Spleen (tissue), 13 donors: ENCODE measurements at places on chromosomes 7 and 10. TPM values are rescaled to one million over a fixed set of nuclear protein-coding genes. Genes with fewer than 3 reads are reported as not detected.

Gene CRYGN
- total RNA-seq = 0.17 TPM

Gene ZDHHC6
- total RNA-seq = 28.0 TPM

DNA sequence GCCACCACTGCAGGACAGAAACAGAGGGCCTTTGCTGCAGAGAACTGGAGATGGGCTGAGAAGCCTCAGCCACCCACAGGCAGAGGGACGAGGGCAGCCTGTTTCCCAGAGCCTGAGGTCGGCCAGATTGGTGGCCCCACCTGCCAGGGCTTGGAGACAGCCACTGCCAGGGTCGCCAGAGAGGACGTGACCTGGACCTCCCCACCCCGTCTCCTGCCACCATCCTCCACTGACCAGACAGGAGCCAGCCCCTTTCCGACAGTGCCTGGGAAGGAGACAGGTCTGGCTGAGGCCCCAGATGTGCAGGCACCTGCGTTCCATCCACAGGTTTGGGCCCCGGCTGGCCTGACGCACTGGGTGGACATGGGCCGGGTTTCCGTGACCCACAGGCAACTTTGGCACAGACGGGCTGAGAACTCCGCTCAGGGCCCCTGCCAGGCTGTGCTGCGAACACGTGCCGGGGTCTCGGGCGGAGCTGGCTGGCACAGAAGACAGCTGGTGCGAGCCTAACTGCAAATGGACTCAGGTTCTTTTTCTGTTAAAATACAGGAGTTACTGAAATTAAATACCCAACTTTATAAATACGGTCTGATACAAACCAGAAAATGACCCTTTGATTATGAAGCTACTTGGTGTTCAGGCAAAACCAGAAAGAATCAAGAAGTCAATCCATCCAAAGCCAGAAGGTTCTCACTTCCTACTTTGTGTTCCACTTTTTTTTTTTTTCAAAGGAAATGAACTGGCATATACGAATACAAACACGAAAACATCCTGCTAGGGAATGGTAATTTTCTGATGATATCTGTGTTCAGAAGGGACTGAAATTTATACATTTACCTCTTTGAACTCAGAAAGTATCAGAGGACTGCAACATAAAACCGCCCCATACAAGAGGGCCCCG is 6.9 kb downstream of the COX19 start:
- no peak for DNase-seq

GRCh38 chr7:99990460-99990852 is 14.6 kb upstream of the AZGP1 start:
- peak; percentile 44 for DNase-seq

Gene ADGRA1
- total RNA-seq = not detected

DNA sequence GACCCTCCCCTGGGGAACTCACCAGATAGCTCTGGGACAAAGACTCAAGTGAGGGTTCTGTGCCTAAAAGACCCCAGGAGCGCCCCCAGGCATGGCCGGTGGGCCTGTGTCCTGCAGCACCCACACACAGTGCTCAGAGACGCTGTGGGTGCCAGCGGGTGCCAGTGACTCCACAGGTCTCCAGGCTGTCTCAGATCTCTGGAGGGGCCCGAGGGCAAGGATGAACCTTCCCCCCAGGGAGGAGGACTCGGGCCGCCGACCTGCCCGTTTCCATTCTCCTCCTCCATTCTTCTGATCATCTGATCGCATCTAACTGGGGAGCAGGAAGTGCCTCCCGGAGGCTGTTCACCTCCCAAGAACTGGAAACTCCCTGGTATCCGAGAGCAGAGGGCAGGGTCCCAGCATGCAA is 980 bp downstream of the ADAM8 start:
- no peak for DNase-seq

- DNase-seq = peak; percentile 54
Observed at GRCh38 chr7:30920584-30921539, 9.2 kb downstream of the AQP1 start.

DNA sequence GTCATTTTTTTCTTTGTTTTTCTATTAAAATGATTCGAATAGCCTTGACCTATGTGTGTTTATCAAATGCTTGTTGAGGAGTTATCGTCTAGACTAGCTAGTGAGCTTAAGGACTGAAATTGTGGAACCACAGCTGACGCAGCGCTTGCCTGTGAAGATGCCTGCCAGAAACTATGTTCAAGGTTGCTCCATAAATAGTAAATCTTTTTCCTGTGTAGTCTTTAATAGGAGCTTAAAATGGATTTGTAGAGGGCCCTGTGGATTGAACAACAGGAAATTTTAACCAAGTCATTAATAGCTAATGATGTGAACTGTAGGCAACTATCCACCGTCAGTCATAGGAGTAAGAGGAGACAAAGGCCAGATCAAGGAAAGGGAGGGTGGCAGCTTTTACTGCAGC is 145.1 kb downstream of the GNAI1 start:
- DNase-seq = no peak

- no peak for DNase-seq
Observed at GRCh38 chr10:92003258-92003657, 79.7 kb downstream of the BTAF1 start.

GRCh38 chr7:87543623-87544022 is 57.1 kb downstream of the ABCB1 start:
- no peak for DNase-seq

Gene SPDYE9
- not detected for total RNA-seq

Gene AQP1
- total RNA-seq = 25.9 TPM

DNA sequence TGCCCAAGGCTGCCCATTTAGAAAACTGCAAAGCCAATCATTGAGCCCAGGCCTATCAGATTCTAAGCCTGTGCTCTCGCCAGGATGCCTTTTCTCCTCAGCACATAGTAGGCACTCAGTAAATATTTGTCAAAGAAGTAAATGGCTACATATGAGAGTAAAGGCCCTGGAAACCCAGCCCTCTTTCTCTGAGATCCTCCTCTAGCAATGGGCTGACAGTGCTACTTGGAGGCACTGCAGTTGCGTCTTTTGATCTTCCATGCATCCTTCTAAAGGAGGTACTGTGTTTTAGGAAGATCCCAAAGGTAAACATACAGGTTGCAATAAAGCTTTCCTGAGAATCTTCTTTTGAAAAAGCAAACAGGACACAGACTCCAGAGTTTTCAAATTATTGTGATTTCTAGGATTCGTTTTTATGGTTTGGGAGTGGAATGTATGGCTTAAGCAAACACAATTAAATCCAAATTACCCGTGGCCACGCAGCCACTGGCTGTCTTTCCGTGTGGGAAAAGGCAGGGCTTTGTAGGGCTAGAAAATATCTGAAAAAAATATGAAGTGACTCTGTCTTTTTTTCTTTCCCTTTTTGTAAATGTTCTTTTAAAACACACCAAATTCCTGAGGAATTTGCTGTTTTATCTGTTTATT is 151.3 kb upstream of the BMPER start:
- no peak for DNase-seq

DNA sequence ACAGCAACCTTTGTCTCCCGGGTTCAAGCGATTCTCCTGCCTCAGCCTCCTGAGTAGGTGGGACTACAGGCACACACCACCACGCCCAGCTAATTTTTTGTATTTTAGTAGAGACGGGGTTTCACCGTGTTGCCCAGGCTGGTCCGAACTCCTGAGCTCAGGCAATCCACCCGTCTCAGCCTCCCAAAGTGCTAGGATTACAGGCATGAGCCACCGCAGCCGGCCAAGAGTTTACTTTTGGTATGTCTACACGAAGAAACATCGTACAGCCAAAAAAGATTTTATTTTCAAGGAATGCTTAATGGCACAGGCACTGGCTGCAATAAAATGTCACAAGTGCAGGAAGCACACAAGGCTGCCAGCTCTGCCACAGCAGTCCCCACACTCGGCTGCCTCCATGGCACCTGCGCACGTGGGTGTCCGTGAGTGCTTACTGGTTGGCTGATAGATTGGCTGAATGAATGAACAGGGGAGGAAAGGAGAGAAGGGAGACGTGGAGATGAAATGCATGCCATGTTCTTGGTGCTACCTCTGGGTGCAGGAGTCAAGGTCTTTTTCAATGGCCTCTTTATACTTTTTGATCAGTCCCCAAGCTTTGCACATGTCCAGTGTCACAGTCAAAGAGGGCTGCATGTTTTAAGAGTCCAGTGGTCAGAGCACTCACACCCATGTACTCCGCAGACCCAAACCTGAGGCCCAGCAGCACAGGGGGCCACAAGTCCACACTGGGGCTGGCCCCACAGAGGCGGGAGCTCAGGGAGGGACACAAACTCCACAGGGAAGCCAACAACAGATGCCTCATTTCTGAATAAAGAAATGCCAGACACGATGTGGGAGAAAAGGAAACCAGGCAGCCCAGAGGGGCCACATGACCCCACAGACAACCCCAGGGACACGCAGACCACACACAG is 198.2 kb downstream of the MAD1L1 start:
- peak; percentile 63 for DNase-seq

- DNase-seq = no peak
Observed at GRCh38 chr10:72140850-72141249, 52.5 kb upstream of the SPOCK2 start.

DNA sequence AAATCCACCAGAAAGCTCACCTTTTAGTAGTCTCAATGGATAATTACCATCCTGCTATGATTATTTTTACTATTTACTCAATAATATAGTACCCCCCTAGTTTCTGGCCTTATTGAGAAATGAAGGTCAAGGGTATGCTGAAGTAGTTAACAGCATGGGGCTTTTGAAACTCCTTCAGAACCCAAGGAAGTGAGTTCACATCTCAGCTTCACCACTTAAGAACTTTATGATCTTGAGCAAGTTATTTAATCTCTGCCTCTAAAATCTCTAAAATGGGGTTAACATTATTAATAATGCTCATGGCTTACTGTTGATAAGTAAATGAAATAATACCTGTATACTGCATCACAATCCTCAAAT is 5.8 kb downstream of the MTPN start:
- no peak for DNase-seq

- DNase-seq = no peak
Observed at GRCh38 chr10:98921316-98921715, 314.3 kb downstream of the HPSE2 start.
